Mucosa of gallbladder (tissue), 1 donor: ENCODE measurements at places on chromosomes 1 and 21. TPM values are rescaled to one million over a fixed set of nuclear protein-coding genes. Genes with fewer than 3 reads are reported as not detected.

DNA sequence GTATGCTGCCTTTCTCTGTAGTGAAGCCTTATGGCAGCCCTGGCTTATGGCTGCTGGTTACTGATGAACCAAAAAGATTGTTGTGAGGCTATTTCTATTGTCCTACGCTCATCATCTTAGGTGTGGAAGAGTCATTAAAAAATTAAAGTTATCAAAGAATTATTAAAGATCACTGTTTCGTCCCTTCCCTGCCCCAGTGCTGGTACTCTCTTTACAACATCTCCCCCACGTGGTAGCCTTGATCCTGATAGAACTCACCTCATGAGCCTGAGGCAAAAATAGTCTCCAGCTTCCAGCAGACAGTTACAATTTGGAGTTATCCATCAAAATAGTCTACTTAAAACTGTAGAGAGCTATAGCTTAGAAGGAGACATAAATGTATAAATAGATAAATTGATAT, 201.5 kb downstream of the S1PR1 start:
- no peak for DNase-seq

GRCh38 chr1:245016700-245017099, 138.1 kb upstream of the KIF26B start:
- DNase-seq, result no peak

- no peak for DNase-seq
These were observed 14.9 kb downstream of the TRMT13 start for GRCh38 chr1:100147875-100148274.

- DNase-seq, result no peak
These were observed 163.2 kb downstream of the ZBTB18 start for GRCh38 chr1:244214009-244214967.

The KRTAP12-2 gene
- not detected for total RNA-seq

The BEND5 gene
- total RNA-seq, result 17.5 TPM

The ATF3 gene
- total RNA-seq, result 17.3 TPM
